ENCODE measurements at places on chromosomes 4 and X.

GRCh38 chr4:98386-98785, 25.9 kb upstream of the ZNF718 start:
- no peak for DNase-seq

DNA sequence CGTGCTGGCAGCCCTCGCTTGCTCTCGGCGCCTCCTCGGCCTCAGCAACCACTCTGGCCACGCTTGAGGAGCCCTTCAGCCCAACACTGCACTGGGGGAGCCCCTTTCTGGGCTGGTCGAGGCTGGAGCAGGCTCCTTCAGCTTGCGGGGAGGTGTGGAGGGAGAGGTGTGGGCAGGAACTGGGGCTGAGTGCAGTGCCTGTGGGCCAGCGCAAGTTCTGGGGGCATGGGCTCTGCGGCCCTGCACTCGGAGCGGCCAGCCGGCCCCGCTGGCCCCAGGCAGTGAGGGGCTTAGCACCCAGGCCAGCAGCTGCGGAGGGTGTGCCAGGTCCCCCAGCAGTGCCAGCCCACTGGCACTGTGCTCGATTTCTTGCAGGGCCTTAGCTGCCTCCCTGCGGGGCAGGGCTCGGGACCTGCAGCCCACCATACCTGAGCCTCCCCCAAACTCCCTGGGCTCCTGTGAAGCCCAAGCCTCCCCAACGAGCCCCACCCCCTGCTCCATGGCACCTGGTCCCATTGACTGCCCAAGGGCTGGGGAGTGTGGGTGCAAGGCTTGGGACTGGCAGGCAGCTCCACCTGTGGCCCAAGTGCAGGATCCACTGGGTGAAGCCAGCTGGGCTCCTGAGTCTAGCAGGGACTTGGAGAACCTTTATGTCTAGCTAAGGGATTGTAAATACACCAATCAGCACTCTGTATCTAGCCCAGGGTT, 556.8 kb downstream of the GABRG1 start:
- DNase-seq, result no peak

DNA sequence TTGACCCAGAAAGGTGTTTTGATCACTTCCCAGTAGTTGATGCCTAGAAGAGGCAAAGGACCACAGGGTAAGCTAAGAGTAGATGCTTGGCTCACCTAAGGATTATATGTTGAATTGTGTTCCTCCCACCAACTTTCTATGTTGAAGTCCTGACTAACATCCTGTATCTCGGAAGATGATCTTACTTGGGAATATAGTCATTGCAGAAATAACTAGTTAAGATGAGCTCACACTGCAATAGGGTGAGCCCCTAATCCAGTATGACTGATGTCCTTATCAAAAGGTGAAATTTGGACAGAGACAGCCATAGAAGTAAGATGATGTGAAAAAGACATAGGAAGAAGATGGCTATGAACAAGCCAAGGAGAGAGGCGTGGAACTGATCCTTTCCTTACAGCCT, 3.3 kb upstream of the HMGB2 start:
- DNase-seq, result no peak

DNA sequence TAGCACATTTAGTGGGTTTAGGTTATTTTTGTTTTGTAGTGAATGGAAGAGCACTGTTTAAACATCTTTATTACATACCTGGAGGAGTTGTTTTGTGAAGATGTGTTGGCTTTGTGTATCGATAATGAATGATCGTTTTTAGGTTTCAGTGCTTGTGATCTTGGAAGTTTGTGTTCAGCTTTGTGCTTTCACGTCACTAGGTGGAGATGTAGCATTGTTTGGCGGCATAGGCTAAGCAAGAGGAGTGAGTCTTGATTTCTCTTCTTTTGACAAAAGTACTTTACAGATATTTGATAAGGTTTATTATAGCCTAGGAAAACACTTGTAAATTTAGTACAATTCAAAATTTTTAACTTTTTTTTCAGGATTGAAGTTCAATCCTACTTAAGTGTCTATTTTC, 50.4 kb downstream of the PDK3 start:
- peak; percentile 20 for DNase-seq

GRCh38 chrX:40544343-40545266, 36.2 kb upstream of the ATP6AP2 start:
- no peak for DNase-seq

DNA sequence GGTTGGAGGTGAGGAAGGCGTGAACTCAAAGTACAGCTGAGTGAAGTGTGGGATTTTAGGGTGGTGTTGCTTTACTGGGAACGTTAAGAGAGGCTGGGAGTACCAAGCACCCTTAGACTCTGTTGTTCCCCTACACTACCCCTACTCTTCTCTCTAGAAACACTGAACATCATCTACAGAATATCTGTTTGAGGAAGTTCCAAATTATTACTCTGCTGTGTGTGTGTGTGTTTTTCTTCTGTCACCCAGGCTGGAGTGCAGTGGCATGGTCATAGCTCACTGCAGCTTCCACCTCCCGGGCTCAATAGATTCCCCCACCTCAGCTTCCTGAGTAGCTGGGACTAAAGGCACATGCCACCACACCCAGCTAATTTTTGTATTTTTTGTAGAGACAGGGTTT, 76.7 kb upstream of the AP1S2 start:
- DNase-seq, result no peak

DNA sequence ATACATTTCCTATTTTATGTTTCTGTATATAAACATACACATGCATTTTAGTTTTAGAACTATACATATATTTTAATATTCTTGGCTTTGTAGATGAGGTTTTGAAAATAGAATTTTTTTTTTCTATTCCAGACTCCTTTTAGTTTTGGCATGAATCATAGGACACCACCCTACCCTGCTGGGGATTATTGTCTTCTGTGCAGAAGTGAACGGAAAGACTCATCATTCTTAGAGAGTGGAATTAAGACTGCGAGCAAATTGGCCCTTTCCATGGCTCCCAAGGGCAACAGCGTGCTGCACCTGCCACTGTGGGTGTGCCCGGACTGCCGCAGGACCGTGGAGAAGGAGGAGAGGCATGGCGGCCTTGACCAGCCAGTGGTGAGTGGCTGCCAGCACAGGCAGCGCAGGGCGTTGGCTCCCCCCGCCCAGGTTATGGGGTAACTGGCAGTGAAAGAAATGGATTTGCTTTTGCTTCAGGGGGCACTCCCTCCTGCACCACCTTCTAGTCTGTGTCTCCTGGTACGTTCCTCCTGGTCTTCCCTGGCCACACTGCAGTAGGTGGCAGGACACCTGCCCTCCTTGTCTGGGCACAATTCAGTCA, 59.6 kb downstream of the FAM193A start:
- DNase-seq, result no peak

- no peak for DNase-seq
These were observed 139.6 kb downstream of the AMMECR1 start for GRCh38 chrX:110178179-110178865.

DNA sequence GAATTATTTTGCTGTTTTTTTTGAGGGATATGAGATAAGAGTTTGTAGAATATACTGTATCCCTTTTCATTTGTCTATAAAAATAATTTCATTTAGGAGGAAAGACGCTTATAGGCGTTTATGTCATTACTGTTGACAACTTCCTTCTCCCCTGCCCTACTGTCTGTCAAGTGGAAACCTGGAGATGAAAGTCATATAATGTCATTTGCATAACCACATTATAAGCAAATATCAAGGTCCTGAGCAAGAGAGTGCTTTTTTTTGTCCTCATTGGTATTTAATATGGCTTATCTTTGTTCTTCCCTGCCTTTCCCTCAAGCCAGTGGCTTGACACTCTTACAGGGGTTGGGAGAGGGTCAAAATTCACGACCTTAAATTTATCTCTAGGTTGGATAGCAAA, 55.8 kb downstream of the LRP2BP start:
- no peak for DNase-seq

DNA sequence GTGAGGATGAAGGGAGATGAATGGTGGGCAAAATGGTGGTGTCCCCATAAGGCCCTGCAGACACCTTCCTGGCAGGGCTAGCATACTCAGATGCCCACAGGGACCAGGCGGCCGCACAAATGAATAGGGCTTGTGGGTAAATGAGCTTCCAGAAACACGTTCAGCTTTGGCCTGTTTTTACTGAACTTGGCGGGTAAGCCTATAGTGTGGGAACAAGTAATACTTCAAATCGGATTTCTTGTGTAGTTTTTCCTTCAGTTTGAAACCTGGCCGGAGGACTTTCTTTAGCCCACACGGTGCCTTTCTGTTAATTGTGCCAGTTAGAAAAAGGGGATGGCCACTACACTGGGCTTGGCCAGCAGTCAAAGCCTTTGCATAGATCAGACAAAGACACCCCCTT, 22.8 kb downstream of the SMS start:
- no peak for DNase-seq

DNA sequence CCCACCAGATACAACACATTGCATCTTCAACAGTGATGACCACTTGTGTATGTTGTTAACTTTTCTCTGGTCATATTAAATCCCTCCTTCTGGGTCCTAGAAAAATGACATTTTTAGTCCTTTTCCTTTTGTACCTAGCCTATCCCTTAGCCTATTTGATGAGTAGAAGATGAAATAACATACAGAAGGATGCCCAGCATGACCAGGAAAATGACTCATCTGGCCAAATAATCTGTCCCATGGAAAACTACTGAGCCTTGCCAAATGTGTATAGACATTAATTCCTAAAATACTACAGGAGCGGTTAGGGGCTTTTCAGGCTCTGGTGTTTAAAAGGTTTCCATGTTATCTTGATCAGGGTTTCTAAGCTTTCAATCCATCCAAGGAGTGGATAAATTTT, 129.0 kb upstream of the KCNIP4 start:
- DNase-seq, result no peak

- no peak for DNase-seq
These were observed 19.1 kb downstream of the HAUS3 start for GRCh38 chr4:2222838-2223237.

GRCh38 chr4:117311215-117311614, 225.8 kb upstream of the TRAM1L1 start:
- no peak for DNase-seq

- no peak for DNase-seq
These were observed 68.5 kb upstream of the MAP9 start for GRCh38 chr4:155445306-155445705.

DNA sequence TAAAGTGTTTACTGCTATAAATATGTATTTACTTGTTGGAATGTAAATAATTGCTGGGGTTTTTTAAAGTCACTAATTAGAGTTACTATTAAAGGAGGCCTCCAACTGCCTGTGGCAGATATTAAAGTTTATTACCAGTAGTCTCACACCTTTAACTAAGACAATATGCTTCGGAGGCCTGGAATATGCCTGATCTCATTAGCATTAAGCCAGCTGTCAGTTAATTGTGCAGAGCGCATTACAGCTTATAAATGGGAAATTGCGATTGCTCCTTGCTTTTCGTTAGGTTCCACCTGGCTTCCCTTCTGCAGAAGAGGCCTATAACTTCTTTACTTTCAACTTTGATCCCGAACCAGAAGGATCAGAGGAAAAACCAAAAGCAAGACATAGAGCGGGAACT, 41.3 kb downstream of the CC2D2A start:
- no peak for DNase-seq

DNA sequence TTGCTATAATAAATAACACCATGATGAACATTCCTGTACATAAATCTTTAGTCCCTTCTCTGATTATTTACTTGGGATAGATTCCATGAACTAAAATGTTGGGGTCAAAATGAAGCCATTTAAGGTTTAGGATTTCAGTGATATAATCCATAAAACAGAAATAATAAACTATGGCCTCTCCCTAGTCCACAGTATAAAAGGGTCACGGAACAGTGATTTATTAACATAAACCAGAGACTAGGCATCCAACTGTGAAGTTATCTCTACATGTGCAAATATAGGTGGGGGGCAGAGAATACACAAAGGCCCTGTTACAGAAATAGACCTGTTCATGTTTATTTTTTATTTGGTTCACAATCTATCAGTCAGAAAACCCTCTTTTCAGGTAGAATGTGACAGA, 499.1 kb upstream of the SLIT2 start:
- no peak for DNase-seq

GRCh38 chr4:112852601-112853000, 196.9 kb upstream of the ANK2 start:
- no peak for DNase-seq

DNA sequence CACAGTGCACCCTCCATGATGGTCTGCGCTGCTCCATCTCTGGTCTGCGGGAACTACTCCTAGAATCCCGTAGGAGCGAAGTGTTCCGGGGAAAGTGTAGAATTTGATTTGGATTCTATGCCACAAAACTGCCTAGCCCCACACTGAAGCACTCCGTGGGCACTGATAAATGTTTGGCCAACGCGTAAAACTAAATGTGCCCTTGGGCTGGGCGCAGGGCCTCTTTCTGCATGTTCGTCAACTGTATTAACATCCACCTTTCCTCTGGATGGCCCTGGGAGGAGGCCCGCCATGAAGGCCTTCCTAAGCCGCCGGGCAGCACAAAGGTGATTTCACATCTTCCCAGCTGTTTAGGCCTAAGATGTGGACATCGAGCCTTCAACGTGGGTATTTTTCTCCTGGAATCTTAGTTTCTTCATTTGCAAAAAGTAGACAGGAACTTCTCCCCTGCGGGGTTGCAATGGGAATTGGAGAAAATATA, 2.6 kb downstream of the MSX1 start:
- DNase-seq, result no peak
